ENCODE measurements at places on chromosomes 12 and 14.

DNA sequence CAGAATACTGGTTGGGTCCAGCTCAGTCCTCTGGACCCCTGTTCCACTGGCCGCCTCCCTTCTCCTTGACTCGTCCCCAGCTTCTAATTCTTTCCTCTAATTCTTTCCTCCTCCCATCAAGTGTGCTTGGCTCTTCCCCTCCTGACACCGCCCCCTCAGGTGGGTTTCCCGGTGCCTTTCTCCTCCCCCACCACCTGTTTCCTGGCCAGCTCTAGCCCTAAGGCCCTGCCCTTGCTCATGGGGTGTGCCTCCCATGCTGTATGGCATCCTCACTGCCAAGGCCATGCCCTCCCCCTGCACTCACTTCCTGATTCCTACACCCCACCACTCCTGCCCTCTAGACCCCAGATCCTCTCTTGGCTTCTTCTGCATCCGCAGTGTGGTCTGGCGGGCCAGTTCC, 12.1 kb upstream of the EML1 start:
- DNase-seq, result no peak

DNA sequence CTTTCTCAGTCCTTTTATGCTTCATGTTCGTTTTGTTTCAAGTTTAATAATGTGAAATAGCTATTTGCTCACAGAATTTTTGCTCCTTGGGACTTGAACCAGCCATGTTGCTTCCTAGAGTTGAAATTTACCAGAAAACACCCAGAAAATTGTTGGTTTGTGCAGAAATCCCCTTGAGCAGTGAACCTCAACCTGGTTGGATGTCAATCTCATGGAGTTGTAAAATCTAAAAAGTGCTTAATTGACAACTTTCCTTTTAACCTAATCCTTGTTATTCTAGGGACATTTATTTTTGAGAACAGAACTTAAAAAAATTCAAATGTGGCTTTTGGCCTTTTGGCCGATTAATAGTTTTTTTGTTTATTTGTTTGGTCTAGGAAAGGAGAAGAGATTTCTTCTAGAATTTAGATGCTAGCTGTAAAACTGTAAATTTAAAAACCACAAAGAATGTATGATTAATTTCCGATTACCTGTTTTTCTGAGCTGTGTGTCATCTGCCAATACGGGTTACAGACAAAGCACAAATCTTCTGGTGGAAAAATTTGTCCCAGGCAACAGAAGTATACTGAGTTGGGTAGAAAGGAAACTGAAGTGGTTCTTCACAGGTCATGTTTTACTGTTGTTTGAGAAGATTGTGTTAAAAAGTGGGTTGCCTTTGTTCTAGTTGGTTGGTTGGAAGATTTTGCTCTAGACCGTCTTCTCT, 154.4 kb downstream of the FUT8 start:
- DNase-seq, result no peak

DNA sequence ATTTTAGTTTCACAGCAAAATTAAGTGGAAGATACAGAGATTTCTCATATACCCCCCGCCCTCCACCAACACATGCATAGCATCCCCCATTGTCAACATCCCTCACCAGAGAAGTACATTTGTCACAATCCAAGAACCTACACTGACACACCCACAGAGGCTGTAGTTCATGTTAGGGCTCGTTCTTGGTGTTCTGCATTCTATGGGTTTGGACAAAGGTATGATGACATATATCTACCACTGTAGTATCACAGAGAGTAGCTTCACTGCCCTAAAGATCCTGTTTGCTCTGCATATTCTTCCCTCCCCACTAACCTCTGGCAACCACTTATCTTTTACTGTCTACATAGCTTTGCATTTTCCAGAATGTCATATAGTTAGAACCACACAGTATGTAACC, 444.6 kb upstream of the DCN start:
- DNase-seq, result no peak

DNA sequence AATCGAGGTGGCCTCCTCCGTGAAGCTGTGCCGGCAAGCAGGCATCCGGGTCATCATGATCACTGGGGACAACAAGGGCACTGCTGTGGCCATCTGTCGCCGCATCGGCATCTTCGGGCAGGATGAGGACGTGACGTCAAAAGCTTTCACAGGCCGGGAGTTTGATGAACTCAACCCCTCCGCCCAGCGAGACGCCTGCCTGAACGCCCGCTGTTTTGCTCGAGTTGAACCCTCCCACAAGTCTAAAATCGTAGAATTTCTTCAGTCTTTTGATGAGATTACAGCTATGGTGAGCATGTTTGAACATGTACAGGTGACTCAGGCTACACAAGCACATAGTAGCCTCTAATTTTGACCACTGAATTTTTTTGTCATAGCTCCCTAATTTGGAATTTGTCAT, 59.7 kb downstream of the ATP2A2 start:
- DNase-seq, result no peak

GRCh38 chr14:99524091-99524661, 43.0 kb downstream of the CCNK start:
- DNase-seq, result no peak

DNA sequence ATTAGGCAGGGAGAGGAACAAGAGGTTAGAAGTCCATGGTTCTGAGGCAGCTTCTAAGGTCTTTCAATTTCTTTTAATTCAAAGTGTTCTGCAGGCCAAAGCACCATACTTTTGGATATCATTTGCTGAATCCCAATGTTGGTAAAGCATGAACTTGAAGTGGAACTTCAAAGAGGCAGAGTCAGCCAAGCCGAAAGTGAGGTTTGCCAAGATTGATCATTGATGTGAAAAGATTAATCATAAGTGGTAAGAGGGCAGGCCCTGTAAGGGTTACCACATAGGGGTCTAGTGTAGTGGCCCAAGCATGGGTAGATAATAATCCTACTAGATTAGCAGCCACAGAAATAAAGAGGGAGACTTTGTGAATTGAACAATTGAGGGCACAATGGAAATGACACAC, 191.7 kb upstream of the DIO2 start:
- no peak for DNase-seq

DNA sequence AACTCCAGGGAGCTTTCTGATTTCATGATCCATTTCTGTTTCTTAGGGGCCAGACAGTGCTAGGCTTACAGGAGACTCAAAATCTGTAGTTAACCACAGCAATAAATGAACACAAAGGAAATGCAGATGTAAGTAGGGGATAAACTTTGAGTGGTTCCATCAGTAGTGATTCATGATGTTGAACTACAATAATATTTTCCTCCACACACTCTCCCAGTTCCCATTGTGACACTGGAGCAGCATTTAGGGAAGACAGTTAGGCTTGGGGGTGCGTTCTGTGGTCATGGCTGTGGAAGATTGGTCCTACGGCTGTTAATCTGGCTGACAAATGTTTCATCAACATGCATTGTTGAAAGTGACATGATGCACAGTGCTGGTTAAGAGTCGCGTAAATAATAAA, 66.9 kb downstream of the HMGA2 start:
- DNase-seq, result no peak

DNA sequence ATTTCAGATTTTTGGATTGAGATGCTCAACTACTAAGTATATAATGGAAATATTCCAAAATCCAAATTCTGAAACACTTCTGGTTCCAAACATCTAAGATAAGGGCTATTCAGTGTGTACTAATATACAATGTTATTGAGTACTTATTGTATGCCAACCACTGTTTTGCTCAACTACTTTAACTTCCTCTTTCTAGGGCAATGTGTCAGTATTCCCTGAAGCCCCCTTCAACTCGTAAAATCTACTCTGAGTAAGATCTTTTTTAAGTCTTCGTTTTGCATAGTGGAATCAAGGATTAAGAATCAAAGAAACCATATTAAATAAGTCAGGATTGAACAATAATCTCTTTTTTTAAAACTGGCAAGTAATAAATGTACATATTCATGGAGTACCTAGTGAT, 45.5 kb downstream of the SPATA7 start:
- DNase-seq, result no peak

- DNase-seq, result no peak
Measured at GRCh38 chr12:678747-679712, 15.8 kb upstream of the NINJ2 start.

- no peak for DNase-seq
Measured at GRCh38 chr14:54643696-54644176, 76.8 kb downstream of the SAMD4A start.

DNA sequence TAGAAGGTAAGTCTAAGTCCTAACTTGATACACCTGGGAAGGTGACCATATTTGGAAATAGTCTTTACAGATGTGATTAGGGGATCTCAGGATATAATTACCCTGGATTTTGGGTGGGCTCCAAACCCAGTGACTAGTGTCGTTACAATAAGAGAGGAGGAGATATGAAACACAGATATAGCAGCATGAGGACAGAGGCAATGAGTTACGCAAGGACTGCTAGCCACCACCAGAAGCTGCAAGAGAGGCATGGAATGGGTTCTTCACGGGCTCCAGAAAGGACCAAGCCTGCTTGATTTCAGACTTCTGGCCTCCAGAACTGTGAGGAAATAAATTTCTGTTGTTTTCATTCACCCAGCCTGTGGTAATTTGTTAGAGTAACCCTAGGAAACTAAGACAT, 28.6 kb downstream of the FGFR1OP2 start:
- DNase-seq, result no peak

DNA sequence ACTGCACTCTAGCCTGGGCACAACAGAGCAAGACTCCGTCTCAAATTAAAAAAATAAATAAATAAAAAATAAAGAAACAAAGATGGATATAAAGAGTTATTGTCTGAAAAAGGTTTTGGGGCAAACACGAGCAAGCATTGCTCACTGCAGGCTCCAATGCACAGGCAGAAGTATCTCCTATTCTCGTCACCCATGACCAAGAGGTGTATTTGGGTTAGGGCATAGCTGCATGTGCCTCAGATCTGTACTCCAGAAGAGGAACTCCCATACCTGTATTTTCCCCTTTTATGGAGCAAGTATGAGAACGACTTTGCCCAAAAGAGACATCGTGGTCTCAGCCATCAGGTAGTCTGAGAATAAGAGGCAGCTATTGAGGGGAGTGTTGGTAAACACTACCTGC, 10.2 kb upstream of the TCP11L2 start:
- no peak for DNase-seq

DNA sequence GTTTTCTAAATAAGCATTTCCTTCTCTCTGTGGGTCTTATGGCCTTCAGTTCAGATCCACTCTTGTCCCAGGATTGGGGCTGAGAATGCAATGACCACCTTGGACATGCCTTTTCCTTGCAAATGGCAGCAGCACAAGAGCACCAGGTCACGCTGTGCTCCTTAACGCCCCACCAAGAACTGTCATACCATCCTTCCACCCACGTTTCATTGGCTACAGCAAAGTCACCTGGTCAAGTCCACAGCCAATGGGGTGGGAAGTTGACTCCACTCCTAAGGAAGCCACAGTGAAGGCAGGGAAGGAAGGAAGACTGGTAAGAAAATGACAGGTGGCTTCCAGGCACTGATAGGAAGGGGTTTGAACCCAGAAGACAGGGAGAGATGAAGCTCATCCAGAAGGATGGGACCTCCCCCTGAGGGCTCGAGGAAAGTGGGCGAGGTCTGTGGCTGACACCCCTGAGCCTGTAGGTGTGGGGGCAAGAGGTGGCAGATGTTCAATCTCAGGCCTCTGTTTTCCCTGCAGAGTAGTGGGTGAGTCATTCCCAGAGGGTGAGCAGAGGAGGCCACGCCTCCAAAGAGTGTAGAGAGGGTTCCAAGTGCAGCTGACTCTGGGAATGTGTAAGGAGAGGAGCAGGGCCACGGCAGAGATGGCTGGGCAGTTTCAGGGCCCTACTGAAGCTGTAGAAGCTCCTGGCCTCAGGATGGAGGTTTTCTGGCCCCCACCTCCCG, 113.5 kb upstream of the VRK1 start:
- no peak for DNase-seq

- DNase-seq, result no peak
Measured at GRCh38 chr14:20632448-20632830, 9.1 kb downstream of the OR6S1 start.

DNA sequence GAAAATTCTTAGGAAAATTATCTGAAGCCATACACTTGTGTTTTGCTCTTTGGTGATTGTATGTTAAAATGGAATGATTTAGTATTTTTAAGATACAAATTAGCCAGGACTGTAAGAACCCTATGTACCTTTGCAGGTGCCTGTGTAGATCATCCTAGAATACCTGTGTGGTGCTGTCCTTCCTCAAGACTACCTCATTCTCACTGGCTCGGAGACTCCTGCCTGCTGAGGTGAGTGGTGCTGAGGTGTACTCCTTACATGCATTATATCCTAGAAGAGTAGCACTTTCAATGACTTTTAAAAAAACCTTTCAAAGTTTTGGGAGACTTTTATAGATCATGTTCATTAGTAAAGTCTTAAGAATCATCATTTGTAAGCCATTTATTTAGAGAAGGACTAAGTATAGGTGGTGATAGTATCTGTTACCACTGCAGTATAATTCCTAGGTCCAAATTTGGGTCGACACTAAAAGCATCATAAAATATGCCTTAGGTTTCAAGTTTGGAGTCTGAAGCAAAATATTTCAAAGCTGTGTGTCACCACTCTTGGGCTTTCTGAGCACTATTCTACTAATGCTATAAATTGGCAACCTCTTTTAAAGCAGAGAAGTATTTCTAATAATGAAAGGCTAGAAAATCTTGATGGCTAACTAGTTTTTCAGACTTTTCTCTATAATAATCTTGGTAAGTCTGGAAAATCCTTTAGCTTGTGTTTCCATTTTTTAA, 36.6 kb downstream of the RASSF8 start:
- DNase-seq, result no peak

GRCh38 chr14:34013721-34014060, 62.8 kb upstream of the EGLN3 start:
- DNase-seq, result no peak

DNA sequence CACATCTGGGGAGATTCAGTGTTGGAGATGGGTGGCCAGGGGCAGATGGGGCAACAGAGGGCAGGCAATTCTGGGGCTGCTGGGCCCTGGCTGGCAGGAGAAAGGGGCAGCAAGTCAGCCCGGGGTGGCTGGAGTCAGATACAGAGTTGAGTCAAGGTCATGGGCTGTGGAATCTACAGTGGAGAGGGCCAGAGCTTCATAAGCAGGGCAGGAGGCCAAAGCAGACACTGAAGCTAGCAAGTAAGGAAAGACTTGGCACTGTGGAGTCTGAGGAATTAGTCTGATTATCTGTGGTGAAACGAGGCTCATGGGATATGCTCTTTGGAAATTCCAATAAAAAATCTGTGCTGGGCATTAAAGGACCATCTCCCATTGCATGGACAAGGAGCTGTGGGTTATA, 95.5 kb downstream of the TMX1 start:
- no peak for DNase-seq

GRCh38 chr12:2553388-2554126, 241.2 kb upstream of the FKBP4 start:
- no peak for DNase-seq

DNA sequence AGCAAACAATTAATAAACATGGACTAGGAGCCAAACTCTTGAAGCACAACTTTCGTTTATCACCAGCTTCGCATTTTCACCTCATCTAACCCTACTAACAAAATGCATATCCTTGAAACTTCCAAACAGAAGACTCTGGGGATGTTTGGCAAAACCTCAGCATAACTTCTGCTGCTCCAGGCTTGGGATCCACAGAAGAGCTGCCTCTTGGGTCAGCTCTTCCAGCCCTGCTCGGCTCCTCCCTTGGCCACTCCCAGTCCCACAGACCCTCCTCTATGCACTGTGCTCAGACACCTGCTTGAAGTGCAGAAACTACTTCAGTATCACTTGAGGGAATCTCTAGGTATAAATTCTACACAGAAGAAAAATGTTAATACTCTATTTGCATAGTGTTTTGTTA, 110.0 kb upstream of the AMIGO2 start:
- DNase-seq, result no peak

GRCh38 chr14:60510254-60510950, 1.5 kb downstream of the SIX6 start:
- DNase-seq, result no peak

Data from hippocampal formation (tissue), 2 donors.